ENCODE measurements at places on chromosomes 6 and 20.

- DNase-seq: no peak
These were observed 6.3 kb upstream of the AP5S1 start for GRCh38 chr20:3813848-3814581.

- DNase-seq: no peak
These were observed 42.8 kb upstream of the TTPAL start for GRCh38 chr20:44432618-44433577.

DNA sequence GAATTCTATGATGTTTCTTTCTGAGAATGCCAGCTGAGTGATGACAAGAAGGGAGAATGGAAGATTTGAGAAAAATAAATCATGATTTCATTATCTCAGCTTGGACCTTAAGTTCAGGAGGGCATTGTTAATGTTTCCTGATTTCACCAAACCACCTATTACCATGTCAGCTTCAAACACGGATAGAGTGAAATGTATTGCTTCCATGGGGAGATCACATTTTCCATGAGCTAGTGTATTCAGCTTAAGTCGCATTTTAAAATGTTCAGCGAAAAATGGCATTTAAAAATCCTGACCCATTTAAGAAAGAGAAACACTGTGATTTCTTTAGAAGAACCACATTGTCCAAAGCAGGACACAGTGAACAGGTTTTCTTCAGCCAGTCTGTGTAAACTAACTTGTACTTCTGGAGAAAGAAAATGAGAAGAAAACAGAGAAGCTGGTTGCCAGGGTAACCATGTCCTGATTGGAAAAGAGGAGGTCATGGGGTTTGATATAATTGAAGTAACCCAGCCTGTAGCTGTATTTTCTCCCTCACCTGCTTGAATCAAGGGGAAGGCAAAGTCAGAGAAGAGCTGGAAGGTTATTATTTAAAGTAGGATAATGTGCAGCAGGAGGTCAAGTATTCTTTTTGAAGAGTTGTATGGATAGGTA, 684.1 kb upstream of the NRSN1 start:
- no peak for DNase-seq

- no peak for DNase-seq
These were observed 269.6 kb downstream of the CD109 start for GRCh38 chr6:73965539-73966029.

GRCh38 chr6:136921936-136922684, at the start of gene SLC35D3:
SLC35D3 (plus strand) TSS chr6:136922301; CDS start chr6:136922429, 128 bp downstream.
- no peak for DNase-seq

- no peak for DNase-seq
These were observed 152.3 kb upstream of the NEDD9 start for GRCh38 chr6:11384531-11385309.

DNA sequence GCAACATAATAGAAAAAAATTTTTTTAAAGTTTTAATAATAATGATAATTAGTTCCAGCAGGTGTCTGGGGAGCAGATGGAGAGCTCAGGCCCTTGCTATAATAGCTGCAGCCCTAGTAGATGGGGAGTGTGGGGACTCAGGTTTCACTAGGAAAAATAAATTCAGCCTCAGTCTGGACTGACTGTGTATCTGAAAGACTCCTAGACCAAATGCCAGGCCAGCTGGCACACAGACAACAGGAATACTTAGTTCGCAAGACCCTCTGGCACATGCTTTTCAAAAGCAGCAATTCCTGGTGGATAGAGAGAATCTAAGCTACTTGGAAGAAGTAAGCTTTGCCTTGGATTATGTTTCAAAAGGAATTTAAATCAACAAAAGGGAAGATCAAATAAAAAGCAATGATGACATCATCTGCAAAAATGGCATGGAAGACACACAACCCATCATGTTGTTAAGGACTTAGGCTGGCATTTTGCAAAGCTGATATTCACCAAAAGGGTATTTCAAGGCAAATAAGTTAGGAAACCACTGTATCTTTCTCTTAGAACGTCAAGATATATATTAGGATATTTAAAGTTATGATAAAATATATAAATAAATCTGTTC, 107.8 kb downstream of the RNGTT start:
- no peak for DNase-seq

GRCh38 chr6:7311917-7312615, 933 bp downstream of the SSR1 start:
- no peak for DNase-seq

DNA sequence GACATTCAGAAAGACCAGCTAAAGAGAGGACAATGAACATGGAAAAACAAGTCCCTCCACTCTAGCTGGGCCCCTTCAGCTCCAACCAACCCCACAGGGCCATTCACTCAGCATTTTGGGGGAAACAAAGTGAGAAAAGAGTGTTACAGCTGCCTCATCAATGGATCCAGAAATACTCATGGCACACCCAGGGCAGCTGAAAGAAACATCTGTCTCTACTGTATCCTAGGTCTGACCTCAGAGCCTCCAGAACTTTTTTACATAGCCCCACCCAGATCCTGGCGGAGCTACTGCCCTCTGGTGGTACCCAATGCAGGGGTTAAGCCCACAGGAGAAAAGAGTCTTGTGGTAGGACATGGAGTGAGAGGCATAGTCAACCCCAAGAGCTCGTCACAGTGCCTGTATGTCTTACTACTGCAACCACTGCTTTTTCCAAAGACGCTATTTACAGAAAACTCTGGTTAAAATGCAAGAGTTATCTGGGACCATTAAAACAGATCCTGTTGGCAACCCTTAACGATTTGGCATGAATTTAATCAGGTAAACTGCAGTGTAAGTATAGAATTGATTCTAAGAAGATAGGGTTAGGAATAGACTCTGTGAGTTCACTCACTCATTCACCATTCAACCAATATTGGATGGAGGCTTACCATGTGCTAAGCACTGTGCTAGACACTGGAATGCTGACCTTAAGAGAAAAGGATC, 37.4 kb upstream of the FAM83C start:
- DNase-seq: no peak

GRCh38 chr20:32480371-32481241, 104.5 kb downstream of the NOL4L start:
- DNase-seq: no peak

- DNase-seq: no peak
These were observed 3.8 kb upstream of the TUBB1 start for GRCh38 chr20:59015411-59015810.

DNA sequence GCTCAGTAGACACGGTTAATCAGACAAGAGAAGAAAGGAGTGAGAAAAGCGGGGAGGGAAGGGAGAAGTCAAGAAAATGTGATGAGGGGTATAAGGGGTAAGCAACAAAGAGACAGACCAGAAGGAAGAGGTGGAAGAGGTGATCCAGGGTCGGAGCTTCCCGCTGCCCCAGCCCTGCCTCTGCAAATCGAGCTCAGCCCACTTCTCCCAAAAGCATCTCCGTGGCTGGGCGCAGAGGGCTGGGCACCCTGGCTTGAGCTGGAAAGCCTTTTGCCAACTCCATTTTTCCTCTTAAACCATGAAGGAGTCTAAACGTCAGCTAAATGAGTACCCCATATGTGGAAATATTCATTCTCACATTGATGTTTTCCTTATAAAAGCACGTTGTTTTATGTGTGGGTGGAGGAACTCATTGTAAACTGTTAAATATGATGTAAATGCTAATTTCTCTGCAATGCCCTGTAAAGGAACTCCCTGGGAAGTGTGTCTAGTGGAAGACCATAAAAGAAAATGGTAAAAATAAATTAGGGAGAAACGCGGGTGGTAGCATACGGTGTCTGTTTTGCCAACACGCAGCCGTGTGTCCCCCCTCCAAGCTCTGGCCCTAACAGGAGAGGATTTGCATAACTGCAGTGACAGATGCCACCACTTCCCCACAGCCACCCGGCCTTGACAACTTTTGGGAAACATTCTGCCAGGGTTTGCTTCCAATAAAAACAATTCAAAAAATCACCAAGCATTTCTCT, 55.2 kb upstream of the MAFB start:
- DNase-seq: no peak
